Left ventricle myocardium superior (tissue), 1 donor: ENCODE measurements at places on chromosomes 3 and 15.

GRCh38 chr3:31230425-31231223, 302.1 kb upstream of the STT3B start:
- DNase-seq: no peak

DNA sequence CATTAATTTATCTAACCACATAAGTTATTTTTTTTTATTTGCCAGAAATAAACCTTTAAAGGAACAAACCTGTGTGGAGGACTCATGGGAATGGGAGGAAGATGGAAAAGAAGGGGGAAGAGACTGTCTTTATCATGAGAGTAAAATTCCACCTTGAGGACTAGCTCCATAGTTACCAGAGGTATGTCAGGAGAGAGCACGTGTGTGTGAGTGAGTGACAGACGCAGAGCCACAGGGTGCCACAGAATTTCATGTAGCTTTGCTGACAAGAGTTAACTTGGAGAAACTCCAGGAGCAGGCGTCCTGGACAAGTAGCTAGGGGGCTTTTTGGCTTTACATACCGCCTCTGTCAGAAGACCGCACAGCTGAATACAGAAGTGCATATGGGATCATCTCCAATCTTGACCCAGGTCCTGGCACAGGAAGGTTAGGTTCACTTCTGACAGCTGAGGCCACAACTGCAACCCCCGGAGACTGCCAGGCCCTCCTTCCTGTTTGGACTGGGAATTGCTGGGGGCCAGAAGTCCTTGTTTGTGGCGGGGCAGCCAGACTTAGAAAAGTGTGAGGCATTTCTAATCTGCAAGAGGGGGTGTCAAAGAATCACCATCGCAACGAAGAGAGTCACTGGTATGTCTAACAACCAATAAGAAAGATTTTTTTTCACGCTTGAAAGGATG, 197.8 kb upstream of the TPM1 start:
- DNase-seq: no peak

DNA sequence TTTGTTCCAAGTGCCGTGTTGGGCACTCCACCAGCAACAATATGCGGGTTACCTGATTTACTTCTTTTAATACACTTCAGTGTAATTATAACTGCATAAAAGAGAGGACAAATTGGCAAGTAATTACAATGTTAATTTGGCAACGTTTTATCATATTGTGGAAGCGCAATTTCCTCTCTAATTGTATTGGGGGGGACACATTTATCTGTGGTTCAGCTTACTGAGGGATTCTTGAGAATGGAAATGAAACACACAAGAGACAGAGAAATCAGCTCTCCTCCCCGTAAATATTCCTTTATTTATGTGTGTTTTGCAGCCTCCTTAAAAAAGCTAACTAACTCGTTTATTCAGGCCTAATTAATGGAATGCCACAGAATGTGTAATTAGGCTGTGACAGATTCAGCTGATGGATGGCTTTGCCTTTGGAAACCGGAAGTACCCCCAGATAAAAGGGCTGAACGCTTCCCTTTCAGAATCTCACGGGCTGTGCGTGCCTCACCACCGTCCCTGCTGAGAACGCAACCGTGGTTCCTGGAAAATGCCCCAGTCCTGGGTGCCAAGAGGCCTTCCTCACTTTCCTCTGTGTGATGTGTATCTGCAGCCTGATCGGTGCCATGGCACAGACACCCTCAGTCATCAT, 247.1 kb upstream of the ST8SIA2 start:
- no peak for DNase-seq

DNA sequence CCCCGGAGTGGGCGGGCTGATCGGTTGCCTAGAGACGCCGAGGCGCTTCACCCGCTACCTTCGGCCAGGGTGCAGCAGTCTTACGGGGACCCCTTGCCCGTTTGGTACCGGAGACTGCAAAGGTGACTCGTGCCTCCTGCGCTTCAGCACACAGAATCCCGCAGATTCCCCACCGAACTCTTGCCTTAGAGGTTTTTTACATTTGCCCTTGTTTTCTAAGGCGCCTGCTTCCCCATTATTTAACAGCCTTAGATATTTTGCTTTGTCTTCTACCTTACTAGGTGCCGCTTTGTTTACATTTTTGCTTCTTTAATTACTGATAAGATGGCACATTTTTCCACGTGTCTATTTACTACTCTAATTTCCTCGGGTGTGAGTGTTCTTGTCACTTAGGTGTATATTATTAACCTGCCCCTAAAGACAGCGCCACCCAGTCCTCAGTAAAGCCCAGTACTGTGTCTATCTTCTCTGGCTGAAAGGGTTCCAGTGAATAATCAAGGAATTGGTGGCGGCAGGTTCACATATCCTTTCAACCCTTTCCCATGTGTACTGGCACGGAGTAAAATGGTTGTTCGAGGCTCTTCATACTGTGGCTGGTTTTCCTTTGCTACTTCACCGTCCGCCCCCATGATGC, 573 bp upstream of the CEP152 start:
- DNase-seq: no peak

- DNase-seq: no peak
Measured at GRCh38 chr3:9098716-9099675, 135.7 kb upstream of the RAD18 start.

- no peak for DNase-seq
Measured at GRCh38 chr3:9292516-9292915, 43.1 kb upstream of the SRGAP3 start.

DNA sequence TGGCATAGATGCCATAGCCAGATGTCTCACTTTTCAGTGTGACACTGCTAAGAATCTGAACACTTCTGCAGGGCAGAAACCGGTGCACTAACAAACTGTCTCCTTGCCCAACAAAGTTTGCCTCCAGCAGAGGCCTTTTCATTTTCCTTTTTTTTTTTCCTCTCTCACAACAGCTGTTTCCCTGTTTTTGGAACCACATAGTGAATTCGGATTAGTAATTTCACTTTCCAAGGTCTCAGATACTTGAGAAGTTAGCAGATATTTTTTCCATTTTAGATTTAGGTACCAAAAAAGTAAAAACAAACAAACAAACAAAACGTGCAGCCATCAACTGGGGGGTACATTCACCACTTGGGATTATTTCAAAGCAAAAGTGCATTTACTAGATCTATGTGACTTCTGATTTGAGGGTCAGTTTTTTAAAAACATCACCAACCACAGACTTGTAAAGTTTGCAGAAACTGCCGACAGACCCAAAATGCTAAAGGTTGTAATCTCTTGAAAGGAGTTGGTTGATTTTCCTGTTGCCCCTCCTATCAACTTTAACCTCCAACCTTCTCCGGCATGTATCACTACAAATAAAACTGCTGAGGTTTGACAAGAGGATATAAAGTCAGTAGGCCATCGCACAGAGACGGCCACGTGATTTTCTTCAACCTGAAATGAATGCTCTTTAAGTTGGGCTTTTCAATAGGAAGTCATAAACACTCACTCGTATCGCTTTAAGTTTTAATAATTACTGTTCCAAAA, 169.1 kb downstream of the CDIN1 start:
- no peak for DNase-seq

- DNase-seq: no peak
Measured at GRCh38 chr3:106534206-106534605, 665.4 kb upstream of the CBLB start.

DNA sequence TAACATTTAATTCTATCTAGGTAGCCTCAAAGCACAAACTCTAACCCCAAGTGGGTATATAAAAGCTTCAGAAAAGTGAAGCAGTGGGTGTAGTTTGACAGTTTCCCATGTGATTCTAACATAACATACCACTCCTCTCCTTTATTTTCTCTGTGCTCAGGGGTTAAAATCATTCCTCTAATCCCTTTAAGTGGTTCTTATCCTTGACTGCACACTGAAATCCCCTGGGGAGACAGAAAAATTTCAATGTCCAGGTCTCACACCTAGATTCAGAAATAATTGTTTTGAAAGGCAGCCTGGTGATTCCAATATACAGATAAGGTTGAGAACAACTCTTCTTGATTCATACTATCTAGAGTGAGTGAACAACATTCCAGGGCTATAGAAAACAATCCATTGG, 986.4 kb downstream of the ROBO1 start:
- DNase-seq: no peak

GRCh38 chr3:158766364-158766763, 34.1 kb upstream of the RARRES1 start:
- DNase-seq: no peak

- no peak for DNase-seq
Measured at GRCh38 chr15:34494084-34494399, 56.4 kb upstream of the GOLGA8A start.

DNA sequence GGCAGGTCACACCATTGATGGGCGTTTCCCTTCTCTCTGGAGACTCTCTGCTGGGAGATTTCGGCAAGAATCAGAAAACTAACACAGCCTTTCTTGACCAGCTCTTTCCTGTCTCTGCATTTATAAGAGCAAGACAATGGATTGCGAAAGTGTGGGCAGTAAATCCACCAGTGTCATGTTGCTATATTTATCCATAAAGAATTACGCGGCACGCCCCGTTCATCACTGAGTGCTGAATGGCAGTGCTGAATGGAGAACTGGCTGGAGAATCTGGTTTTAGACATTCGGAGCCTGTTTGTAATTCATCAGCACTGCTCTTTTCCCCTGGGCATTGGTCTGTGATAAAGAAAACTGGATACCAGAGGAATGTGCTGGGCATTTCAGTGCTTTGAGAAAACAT, 2.0 kb upstream of the CEMIP start:
- DNase-seq: peak; percentile 52

DNA sequence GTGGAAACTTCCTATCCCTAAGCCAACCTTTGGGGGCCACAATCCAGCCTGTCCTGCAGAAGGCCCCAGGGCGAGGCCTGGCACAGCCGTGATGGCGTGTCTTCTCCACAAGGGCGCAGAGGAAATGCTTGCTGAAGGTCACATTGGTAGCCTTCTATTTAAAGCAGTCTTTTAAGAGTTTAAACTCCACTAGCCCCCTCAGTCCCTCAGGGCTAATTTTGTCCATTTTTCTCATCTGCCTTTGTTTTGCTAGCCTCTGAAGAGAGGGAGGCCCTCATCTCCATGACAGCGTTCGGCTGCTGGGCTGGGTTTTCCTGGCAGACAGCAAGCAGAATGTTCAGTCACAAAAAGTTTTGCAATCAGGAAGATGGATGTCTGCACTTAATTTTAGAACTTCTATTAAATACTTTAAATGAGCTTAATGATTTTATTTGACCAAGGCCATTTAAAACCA, 40.8 kb downstream of the RARB start:
- peak; percentile 76 for DNase-seq

GRCh38 chr15:44265757-44266156, 22.8 kb upstream of the GOLM2 start:
- no peak for DNase-seq

DNA sequence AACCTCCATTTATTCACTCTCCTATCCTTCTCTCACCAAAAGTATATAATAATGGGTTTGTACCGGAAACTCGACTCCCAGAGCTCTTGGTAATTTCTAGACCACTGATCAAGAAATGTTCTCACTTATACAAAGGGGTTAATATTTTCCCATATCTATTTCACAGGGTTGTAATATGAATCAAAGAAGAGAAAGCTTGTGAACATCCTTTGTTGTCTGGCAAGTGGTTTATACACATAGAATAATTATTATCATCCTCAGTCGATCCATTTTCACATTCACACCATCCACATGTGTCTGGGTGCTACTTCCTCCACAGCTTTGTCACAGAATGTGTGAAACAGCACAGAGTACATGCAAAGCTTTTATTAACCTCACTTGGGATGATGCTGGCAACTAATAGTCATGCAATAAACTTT, 29.9 kb upstream of the STT3B start:
- DNase-seq: no peak

DNA sequence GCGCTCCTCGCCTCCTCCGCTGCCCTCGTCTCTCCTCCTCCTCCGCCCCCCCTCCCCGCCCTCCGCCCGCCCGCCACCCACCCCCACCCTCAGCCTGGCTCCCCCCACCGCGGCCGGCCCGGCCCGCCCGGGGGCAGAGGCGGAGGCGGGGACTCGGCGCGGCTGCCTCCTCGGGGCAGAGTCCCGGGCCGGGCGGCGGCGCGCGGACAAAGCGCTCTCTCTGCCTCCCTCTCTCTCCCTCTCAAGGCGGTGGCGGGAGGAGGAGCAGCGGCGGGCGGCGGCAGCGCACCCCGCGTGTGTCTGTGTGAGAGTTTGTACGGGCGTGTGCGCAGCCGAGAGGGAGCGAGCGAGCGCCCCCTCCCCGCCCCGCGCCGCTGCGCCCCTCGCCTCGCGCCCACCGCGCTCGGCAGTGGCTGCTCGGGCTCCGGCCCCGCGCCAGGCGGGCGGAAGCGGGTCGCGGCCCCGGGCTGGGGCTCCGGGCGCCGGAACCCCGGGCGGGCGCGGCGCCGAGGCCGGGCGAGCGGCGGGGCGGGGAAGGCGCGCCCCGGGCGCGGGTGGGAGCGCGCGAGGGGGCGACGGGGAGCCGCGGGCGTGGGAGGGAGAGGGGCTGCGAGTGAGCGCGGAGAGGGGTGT, at the start of gene IGF2BP2:
Gene IGF2BP2 (minus strand): TSS at position 37 of the 633 bp plus-strand sequence. CDS start 82 bp downstream, outside the sequence.
- DNase-seq: peak; percentile 84

- DNase-seq: no peak
Measured at GRCh38 chr3:102521246-102521645, 86.4 kb downstream of the ZPLD1 start.

DNA sequence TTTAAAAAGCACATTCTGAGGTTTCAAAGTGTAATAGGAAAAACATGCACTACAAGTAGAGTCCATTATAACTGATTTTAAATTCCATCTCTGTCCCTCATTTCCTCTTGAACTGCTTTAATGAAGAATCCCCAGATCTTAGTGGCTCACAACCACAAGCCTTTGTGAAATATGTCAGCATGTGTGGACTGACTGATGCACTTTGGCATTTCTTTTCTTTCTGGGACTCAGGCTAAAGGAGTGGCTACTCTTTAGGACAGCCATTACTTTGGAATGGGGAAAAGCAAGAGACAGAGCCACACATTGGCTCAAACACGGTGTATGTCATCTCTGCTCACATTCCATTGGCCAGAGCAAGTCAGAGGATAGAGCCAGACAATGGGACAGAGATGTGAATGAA, 139.6 kb downstream of the GRM7 start:
- DNase-seq: no peak

GRCh38 chr3:195182470-195182795, 88.5 kb downstream of the XXYLT1 start:
- DNase-seq: no peak

GRCh38 chr3:13072600-13073325, 466 bp downstream of the IQSEC1 start:
- no peak for DNase-seq

- no peak for DNase-seq
Measured at GRCh38 chr3:30615615-30616346, 9.4 kb downstream of the TGFBR2 start.

GRCh38 chr15:80946576-80946975, 43.0 kb downstream of the MESD start:
- DNase-seq: no peak

GRCh38 chr15:91118817-91119590, 18.9 kb downstream of the SV2B start:
- no peak for DNase-seq

- no peak for DNase-seq
Measured at GRCh38 chr3:171135549-171135948, 109.0 kb upstream of the SLC2A2 start.

DNA sequence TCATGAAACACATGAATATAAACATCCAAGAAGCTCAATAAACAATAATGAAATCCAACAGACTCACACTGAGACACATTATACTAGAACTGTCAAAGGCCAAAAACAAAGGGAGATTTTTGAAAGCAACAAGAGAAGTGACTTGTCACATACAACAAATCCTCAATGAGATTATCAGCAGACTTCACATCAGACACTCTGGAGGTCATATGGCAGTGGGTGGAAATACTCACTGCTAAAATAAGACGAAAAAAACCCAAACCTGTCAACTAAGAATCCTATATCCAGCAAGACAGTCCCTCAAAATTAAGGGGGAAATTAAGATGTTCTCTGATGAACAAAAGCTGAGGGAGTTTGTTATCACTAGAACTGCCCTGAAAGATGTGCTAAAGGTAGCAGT, 125.4 kb upstream of the MELTF start:
- DNase-seq: no peak

GRCh38 chr3:102390171-102390864, 44.5 kb upstream of the ZPLD1 start:
- DNase-seq: no peak
